Putamen (tissue), 1 donor: ENCODE measurements at places on chromosomes 3 and 15.
A peak's percentile ranks its signal among the peaks of the same experiment; 100 is the strongest.

GRCh38 chr3:4772171-4772804 lies 206.9 kb upstream of the BHLHE40 start:
- DNase-seq = no peak

DNA sequence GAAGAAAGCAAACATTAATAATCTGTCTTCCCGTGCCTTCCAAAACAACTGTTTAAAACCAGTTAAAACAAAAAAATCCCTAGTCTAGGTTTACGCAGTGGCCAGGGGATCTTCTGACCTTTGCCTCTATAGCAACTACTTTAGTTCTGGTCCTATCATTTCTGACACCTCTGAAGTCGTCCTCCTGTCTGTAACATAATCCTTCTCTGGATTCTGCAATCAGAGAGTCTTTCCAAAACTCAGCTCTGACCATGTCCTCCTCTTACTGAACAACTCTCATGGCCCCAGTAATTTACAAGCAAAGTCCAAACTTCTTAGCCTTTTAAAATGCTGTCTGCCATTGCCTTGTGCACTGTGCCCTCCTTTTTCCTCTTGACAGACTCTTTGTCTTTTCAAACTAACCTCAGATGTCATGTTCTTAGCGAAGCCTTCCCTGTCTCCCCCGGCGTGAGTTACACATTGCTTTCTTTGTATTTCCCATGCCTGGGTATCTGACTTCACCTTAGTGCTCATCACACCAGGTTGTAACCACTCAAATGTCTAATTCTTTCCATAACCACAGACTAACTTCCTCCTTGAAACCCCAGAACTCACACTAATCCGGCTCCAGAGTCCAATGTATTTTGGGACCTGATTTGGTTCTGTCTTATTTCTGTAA lies 105.2 kb upstream of the BNIP2 start:
- no peak for DNase-seq

- DNase-seq = no peak
These were observed 3.9 kb downstream of the CYP1A2 start for GRCh38 chr15:74752531-74752930.

DNA sequence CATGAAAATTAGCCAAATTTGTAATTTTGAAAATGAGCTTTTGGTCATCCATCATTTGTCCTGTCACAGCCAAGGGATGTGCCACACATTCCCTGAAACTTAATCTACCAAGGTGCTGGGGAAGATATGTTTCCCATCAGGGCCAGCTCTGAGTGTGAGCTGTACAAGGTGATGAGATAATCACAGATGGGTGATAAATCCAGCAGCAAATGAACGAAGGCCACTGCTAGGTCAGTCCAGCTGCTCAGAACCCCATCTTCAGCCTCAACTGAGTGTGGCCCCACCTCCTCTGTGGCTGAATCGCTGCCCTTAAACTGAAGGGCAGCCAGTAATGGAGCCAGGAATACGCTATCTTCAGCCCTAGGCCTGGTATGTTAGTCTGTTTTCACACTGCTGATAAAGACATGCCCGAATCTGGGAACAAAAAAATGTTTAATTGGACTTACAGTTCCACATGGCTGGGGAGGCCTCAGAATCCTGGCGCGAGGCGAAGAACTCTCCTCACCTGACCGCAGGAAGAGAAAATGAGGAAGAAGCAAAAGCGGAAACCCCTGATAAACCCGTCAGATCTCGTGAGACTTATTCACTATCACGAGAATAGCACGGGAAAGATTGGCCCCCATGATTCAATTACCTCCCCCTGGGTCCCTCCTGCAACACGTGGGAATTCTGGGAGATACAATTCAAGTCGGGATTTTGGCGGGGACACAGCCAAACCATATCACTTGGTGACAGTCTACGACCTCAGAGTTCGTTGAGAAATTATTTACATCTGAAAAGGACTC lies 553.0 kb downstream of the NTRK3 start:
- DNase-seq = no peak

DNA sequence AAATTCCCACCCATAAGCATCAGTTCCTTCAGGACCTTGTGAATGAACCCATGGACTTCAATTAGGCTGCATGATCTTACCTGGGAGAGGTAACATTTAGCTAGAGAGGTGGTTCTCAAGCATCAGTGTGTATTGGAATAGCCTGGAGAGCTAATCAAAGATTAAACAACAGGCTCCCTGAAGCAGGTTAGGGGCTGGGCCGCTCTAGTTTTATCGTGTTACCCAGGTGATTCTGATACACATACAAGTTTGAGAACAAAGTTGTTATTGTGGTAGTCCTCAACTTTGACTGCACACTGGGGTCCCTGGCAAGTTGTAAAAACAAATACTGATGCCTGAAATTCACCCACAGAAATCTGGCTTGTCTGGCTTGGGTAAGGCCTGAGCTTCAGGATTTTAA lies 31.2 kb downstream of the MYH15 start:
- DNase-seq = no peak

GRCh38 chr3:87503900-87504498 lies 227.6 kb upstream of the POU1F1 start:
- DNase-seq = peak; percentile 13

DNA sequence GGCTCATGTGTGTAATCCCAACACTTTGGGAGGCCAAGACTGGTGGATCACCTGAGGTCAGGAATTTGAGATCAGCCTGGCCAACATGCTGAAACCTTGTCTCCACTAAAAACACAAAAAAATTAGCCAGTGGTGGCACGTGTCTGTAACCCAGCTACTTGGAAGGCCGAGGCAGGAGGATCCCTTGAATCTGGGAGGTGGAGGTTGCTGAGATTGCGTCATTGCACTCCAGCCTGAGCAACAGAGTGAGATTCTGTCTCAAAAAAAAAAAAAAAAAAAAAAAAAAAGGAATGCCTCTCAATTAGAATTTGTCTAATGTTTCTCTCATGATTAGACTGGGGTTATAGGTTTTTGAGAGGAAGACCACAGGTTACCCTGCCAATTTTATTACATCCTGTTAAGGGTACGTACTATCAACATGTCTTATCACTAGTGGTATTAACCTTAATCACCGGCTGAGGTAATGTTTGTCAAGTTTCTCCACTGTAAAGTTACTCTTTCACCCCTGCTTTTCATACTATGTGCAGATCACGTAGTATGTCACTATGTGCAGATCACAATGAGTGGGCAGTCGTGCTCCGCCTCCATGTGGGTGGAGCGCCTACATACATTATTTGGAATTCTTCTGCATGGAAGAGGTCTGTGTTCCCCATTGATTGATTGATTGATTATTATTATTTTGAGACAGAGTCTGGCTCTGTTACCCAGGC lies 6.2 kb upstream of the RPAP1 start:
- DNase-seq = no peak

DNA sequence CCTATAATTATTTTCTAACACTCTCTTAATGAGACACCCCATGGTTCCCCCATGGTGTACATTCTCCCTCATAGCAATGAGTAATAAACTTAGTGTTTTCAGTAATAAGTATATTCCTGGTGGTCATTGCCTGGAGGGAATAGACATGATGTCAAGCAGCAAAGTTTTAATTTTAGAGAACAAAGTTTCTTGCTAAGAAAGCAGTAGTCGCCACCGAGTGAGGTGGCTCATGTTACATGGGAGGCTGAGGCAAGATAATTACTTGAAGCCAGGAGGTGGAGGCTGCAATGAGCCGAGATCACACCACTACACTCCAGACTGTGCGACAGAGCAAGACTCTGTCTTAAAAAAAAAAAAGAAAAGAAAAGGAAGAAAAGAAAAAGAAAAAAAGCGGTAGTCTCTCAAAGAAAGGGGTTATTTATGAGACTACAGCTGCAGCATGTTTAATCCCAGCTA lies 2.4 kb upstream of the ELP6 start:
- no peak for DNase-seq

- DNase-seq = no peak
These were observed 25.9 kb upstream of the SNRK start for GRCh38 chr3:43260412-43260811.

GRCh38 chr3:124361566-124361965 lies 368.7 kb upstream of the UMPS start:
- DNase-seq = no peak

- no peak for DNase-seq
These were observed 683.0 kb downstream of the TBL1XR1 start for GRCh38 chr3:176514297-176514696.

DNA sequence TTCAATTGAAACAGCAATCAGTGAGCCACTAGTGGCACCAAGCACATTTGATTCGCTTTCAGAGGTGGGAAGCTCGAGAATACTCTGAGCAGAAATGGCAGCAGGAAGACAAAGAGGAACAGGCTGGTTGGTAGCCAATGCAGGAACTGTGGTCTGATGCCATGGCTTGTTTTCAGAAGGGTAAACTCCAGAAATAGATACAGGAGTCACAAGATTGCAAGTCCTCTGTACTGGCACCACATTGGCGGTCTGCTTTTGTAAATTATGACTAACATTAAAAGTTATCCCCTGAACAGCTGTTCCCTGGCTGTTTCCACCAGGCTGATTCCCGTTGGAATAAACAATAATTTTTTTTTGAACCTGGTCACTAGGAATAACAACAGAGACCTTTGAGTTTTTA lies 35.5 kb downstream of the USF3 start:
- DNase-seq = no peak

DNA sequence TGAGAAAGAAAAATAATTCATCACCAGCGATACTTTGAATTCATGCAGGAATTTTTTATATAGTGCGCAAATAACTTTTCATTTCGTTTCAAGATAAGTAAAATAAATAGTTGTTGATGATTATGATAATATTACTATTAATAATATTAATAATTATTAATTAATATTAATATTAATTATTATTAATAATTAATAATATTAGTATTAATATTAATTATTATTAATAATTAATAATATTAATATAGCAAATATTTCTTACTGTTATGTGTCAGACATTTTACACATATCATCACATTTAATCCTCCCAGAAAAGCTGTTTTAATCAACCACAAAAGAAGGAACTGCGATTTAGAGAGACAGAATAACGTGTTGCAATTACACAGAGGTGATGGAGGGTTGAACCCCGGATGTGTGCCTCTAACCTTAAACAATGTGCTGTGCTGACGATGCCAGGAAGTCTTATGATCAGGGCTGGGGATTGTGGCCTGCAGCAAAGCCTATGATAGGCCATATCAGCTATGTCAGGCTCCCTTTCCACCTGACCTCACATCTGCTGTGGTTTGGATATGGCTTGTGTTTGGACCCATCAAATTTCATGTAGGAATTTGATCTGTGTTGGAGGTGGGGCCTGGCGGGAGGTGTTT lies 263.5 kb upstream of the NR2F2 start:
- no peak for DNase-seq

DNA sequence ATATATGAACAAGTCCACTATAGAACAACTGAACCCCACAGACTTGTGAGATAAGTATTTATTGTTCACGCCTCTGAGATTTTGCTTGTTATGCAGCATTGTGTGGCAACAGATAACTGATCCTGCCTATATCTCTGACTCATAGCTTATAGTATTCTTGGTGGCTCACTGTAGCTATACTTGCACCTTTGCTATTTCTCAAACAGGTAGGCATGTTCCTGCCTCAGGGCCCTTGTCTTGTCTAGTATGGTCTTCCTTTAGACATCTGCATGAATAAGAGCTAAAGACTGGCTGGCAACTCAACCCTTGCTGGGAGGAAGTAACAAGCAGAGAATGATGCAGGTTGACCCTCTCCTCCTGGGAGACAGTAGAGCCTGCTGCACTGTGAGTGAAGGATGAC lies 256.1 kb downstream of the CHST2 start:
- DNase-seq = no peak

DNA sequence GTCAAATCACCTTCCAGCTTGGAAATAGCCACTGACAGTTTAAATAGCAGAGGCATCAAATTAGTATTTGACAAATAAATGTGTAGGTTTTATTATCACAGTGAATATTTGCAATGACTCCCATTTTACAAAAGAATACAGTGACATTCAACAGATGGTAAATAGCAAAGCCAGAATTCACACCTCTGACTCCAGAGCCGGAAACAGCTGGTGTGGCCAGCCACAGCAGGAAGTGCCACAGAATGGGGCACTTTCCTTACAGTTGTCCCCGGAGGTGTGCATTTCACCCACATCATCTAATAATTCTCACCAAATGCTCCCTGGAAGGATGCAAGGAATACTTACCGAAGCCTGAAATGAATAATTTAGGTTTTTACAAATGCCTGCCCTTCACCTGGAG lies 295.7 kb upstream of the WNT5A start:
- DNase-seq = no peak

DNA sequence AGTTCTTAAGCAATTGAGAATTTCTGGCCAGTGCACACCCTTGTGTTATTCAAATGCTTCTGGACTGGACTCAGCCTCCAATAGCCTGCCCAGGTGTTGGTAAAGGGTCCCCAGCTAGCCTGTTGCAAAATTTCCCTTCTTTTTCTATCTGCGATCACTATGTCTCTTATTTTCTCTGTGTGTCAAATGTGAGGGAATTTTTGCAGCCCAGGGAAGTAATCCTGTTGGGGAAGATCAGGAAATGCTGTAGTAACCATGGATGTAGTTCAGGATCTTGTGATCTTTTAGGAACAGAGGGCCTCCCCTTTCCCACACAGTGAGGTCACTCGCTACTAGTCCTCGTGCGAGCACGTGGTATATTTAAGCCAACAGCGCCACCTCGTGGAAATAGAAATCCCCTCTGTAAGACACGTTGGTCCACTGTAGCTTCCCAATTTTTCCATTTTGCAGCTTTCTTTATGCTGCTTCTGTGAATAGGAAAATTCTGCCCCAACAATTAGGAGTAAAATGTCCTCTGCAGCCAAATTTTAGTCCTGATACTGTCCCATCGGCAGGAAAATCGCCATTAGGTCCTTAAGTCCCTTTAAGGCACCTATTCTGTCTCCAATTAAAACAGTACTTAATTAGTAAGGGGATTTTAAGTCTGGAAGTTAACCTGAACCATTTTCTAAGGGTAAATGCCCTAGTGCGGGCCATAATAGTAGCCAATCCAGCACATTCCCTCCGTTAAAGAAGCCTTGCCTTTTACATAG lies 4.0 kb upstream of the SMCO1 start:
- DNase-seq = no peak

DNA sequence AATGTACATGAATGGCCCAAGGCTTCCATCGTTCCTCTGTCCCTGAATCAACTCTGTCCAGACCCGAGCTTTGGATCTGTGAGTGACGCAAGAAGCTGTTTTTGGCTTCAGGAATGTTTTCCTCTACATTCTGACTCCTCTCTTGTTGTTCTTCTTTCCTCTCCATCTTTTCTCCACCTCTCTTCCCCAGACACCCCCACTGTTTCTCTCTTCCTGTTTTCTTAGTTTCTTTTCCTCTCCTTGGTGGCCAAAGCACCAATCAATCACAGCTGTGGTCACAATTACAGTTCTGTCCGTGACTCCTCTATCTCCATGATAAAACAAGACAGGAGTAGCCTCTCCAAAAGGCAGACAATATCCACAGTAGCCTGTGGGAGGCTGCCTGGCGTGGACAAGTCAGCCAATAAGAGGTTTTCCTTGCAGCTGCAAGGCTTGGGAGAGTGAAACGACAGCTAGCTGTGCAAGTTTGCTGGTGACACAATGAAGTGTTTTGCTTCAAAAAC lies 4.9 kb upstream of the TMEM212 start:
- peak; percentile 71 for DNase-seq
